NCI-H1930 (cell line): ENCODE measurements at places on chromosomes 6 and 20.

DNA sequence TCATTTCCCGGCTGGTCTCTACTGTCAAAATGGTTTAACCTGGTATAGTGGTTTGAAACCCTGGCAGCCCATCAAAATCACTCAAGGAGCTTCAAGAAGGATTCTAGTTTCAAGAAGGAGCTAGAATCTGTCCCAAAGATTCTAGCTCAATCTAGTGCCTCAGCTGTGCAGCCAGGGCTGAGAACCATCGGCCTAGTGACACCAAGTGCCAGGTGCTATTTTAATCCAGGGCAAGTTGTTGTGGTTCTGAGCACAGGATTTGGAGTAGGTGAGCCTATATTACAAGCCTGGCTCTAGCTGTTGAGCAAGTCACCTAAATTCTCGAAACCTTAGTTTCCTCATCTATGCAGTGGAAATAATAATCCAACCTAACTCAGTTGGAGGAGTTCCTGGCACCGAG is 3.7 kb downstream of the MOCS1 start:
- DNase-seq = no peak

DNA sequence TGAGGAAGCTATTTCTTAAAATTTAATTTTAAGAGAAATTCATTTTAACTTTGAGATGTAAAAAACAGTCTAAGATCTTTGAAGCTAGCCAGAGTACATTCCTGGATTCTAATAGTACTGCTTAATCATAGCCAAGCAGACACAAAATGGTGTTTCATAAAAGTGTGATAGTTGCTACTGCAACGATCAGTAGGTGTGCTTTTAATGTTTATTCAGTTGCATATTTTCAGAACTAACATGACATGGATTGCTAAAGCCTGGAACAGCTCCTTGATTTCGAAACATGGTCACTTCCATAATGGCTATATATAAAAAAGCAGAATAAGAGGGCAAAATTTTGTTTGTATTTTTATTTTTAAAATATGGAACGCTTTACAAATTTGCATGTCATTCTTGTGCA is 35.5 kb downstream of the SESN1 start:
- no peak for DNase-seq

DNA sequence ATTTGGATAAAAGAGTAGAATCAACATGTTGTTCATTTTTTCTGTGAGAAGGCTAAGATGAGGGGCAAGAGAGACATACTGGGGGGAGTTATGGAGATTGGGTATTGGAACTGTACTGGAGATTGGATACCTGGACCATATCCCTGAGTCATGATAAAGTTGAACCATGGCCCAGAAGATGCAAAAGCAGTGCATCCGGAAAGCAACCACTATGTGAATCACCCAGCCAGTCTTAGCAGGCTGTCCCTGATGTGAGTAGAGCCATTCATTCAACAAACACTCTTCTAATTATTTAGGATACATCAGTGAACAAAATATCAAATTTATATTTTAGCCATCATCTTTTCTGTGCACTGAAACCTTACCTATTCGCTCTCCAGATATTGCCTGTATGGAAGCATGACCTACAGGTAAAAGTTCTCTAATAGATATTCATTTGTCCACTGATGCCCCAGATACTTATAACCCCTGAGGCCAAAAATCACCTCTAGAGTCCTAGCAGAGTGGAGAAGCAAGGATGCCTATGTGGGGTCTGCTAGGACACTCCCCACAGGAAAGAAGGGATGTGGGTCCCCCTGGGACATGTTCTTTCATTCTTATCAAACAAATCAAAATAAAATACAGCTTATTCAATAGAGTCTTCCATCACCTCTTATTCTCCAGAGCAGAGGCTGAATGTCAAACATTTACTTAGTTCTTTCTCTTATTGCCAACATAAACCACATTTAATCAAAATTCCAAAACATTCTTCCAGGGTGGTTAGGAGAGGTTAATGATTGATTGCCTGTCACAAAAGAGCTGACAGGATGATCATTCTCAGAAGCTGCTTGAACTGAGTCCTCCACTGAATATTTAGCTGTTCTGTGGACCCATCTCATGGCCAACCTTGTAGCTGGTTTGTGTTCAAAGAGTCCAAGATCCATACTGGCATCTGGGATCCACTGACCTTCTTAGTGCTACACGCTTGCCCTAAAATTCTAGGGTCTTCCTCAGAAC is 37.0 kb upstream of the PKHD1 start:
- DNase-seq = no peak

DNA sequence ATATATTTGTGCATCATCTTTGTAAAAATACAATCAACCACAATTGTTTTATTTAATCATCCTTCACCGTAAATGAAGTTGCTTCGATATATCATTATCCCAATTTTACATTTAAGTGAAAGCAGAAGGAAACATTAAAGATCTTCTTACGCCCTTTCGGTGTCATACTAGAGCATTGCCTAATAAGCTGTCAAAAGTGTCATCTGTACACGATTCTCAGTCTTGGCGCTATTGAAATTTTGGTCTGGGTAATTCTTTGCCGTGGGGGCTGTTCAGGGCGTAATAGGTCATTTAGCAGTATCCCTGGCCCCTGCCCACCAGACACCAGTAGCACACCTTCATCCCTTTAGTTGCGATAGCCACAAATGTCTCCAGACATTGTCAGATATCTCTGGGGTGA is 40.4 kb upstream of the TMEM170B start:
- no peak for DNase-seq

DNA sequence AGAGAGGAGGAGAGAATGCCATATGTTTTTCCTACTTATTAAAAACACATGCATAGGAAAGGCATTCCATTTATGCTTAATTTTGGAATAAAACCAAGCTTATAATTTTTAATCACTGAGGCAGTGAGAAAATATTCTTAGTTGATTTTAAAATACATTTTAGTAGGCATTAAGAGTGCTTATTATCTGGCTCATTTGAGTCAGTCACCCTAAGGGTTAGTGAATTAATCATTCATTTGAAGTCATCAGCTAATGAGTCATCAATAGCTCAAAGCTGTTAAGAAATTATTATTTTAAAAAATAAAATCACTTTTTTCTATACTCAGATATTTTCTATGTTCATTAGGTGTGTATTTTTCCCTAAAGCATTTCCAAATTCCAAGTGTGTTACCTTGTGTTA is 81.6 kb downstream of the TMEM200A start:
- no peak for DNase-seq

GRCh38 chr6:105504706-105505105 is 101.8 kb upstream of the PREP start:
- no peak for DNase-seq

GRCh38 chr6:128256095-128256494 is 264.3 kb downstream of the PTPRK start:
- no peak for DNase-seq

- no peak for DNase-seq
Observed at GRCh38 chr6:148831531-148831930, 84.7 kb downstream of the UST start.

GRCh38 chr6:107713563-107713962 is 110.5 kb downstream of the SCML4 start:
- DNase-seq = no peak

GRCh38 chr20:47713163-47713562 is 72.1 kb downstream of the SULF2 start:
- DNase-seq = no peak

DNA sequence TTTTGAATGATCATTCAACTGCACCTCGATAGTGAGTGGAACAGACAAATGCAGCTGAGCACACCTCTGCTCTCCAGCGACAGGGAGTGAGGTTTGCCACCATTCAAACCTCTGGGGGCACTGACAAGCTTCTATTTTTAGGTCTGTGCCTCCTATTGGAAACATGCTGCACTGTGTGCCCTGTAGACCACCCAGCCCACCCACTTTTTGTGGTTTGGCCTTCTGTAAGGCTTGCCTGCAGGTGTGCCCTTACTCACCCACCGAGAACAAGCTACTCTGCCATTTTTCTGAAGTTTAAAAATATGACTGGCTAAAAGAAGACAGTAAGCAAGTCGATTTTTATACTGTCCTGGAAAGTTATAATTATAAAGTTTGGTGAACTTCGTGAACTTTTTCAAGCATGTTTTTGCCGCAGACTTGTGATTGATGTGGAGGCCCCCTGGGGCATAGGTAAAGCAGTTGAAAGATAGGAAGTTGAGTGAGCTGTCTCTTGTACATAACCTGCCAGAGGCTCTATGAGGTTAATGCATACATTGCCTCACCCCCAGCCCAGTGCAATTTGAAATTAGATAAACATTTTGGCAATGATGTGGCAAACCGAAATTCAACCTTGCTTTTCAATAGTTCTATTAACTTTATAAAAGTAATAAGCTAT is 53.8 kb downstream of the ADGRG6 start:
- no peak for DNase-seq

- no peak for DNase-seq
Observed at GRCh38 chr20:23497536-23497935, 6.6 kb downstream of the CST8 start.

- no peak for DNase-seq
Observed at GRCh38 chr6:107692351-107692750, 131.8 kb downstream of the SCML4 start.

GRCh38 chr6:151958332-151958731 is 150.8 kb downstream of the ESR1 start:
- DNase-seq = no peak

DNA sequence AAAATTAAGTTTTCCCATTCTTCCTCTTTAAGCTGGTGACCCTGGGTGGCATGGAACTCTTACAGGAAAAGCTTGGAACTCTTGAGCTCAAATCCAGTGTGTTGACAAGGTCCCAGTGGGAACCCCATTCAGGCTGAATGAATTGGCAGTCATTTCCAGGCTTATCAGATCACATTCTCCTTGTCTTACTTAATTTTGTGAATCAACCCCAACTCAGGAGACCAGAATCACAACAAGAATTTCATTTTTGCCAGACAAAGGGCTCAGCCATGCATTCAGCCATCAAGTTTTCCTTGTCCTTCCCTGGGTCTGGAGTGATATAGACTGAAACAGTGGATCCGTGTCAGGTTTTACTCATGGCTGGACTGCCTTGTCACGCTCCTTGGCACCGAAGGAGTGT is 92.1 kb upstream of the EEF1E1 start:
- no peak for DNase-seq

DNA sequence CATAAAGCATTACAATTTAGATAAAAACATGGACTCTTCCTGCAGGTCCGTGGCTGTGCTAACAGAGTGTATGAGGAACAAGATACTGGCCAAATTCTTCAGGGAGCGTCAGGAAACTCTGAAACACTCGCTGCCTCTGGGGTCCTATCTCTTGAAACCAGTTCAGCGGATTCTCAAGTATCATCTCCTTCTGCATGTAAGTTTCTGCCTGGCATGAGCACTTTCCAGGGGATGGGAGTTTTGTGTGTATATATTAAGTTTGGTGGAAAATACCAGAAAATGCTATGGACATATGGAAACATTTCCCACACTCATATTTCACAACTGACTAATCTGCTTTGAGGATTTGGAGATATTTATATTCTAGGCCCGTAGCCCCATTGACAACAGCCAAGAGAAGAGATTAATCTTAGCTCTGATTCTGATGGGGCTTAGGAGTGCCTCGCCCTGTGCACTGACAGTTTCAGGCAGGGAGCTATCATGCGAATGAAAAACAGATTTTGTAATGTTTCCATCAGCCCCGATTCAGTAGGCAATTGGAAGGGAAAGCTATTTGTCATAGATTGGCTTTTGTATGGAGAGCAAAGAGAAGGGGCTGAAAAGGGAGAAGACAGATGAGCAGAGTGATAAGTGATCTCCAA is 64.7 kb upstream of the MTHFD1L start:
- DNase-seq = no peak

DNA sequence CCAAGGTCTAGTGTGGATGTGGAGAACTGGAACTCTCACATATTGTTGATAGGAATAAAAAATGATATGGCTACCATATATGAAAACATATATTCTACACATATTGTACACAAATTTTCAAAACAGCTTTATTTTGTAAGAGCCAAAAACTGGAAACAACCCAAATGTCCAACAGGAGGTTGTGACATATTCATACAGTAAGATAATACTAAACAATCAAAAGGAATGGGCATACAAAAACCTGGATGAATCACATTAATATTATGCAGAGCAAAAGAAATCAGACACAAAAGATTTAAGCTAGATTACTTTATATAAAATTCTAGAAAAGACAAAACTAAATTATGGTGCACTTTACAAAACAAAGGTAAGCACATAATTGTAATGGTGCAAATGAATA is 223.9 kb downstream of the SIM1 start:
- no peak for DNase-seq

DNA sequence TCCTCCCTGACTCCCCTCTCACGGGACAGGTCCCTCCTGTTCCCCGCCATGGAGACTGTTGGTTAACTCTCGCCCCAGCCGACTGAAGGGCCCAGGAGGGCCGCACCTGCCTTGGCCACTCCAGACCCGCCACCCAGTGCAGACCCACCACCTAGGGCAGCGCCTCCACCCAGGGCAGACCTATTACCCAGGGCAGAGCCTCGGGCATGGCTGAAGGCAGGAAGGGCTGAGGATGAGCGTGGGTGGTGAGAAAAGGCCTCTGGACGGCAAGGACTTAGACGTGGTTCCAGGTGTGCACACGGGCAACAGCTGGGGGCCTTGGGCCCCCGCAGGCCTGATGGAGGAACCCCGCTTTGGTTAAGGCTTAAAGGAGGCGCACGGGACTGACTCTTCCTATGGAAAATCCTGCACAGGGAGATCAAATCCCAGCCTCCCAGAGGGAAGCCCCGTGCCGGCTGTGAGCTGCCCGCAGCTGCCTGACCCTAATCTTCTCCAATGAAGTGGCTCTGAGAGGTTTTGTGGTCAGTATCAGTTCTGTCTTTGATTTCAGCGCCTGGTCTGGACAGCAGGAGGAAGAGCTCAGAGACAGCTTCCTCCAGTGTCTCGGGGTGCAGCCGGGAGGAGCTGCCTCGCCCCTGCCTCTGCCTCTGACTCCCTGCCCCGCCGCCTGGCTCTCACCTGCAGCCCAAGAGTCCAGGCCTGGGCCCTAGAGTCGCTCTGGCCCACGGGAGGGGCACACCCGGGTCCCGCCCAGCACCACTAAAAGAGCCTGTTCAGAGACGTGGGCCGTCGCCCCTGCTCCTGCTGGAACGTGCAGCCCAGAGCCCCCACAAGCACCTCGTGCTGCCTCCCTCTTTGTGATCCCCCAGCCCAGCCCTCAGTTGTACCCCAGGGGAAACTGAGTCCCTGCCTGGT is 12.1 kb upstream of the CHRNA4 start:
- no peak for DNase-seq

DNA sequence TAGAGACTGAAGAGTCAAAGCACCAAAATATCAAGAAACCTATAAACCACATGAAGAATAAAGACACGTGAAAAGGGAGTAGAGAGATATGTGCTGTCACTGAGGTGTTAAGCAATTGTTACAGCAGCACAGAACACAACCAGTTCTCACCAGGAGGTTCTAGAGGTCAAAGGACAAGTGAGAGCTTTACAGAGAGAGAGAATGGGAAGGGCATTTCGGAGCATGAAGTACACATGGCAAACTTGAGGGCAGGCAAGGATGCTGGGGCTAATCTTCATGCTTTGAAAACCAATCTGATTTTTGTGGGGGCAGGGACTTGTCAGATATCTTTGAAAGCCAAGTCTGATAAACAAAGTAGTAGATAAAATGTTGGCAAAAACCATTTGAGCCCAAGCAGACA is 142.3 kb upstream of the NRSN1 start:
- no peak for DNase-seq
